ENCODE measurements at places on chromosomes 5 and 9.

DNA sequence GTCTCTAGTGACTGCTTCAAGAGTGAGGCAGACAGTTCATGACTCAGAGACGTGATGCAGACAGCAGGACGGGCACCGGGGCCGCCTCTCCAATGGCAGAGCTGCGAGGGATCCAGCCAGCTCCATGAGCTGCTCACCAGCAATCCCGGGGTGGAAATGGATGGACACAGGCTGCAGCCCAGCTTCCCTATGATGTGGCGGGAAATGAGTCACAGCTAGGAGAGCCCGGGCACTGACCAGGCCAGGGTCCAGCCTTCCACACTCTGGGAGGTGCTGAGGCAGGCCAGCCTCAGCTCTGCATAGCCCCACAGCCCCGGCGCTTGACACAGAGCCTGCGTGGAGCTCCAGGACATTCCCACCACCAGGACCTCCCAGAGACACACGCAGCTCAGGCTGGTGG, 244.8 kb upstream of the IRX2 start:
- DNase-seq, result no peak

GRCh38 chr9:134864821-134865190, 15.8 kb upstream of the FCN2 start:
- DNase-seq, result no peak

DNA sequence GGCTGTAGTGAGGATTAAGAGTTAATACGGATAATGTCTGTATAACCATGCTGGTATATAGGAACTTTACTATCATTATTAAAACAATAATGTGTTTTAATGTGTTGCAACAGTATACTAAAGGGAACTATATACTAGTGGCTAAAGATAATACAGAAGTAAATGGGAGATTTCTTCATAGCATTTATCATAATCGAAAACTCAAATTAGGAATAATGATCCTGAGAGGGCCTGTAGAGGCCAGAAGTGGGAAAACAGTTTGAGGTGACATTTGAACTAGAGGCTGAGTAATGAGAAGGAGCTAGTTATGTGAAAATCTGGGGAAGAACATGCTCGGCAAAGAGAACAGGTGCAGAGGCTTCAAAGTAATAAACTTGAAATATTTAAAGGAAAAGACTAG, 2.9 kb downstream of the TCERG1 start:
- no peak for DNase-seq

DNA sequence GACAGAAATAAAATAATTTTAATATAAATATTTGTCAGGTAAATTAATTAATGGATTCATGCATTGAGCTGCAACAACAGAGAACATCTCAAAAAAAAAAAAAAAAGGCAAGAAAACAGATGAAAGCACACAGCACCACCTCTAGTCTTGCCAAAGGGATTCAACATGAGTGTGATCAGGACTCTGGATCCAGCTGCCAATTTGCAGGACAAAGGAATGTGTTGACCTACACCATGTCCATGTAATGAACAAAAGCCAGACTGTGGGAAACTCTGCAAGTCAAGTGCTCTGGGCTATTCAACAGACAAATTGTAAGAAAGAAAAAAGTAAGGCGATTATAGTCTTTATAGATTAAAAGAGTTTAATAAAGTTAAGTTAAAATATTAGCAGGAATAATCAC, 769.3 kb downstream of the TLR4 start:
- no peak for DNase-seq

DNA sequence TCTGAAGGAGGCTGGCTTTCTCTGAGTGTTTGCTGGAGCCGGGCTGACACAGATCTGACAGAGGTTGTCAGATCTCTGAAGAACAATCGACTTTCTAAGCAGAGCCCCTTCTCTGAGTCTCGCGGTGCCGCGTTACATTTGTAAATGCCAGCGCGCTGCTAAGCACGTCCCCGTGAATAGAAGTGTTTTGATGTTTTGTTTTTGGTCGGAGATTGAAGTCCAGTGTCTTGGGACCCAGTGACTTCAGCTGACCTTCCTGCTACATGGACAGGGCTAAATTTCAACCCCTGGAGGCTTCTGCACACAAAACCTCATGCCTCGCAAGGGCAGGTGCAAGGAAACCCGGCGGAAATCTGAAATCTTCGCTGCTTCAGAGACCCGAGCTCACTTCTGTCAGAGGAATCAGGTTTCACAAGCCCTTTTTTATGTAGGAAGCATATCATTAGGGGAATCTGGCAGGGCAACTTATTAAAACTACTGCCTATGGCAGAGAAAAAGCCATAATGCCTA, 27.2 kb downstream of the NEUROG1 start:
- DNase-seq, result no peak

DNA sequence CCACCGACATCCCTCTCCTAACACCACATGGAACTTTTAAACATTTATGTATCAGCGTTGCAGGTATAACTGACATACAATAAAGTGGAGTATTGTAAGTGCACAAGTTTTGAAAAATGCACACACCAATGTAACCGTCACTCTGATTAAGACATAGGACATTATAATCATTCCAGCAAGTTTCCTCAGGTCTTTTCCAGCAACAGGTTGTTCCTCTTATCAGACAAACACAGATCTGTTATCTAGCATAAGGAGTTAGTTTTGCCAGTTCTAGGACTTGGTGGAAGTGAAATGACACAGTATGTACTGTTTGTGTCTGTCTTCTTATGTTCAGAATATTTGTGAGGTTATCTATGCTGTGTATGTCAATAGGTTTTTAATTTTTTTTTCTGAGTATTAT, 69.5 kb upstream of the TRPC7 start:
- no peak for DNase-seq

DNA sequence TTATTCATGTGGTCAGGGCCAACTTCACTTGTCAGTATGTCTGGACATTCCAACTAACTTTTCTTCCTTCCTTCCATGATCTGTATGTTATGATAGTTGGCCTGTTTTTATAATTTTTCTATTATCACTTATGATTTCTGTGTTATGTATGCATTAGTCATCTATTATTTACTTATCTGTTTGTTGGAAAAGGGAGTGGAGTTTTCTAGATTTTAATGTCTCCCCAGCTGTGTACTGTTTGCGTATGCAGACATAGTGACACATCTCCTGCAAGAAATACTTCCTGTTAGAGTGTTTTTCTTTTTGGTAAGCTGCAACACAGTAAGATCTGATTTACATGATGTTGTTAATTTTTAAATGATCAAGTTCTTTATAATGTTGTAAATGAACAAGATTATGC, 8.7 kb upstream of the INSYN2B start:
- no peak for DNase-seq

DNA sequence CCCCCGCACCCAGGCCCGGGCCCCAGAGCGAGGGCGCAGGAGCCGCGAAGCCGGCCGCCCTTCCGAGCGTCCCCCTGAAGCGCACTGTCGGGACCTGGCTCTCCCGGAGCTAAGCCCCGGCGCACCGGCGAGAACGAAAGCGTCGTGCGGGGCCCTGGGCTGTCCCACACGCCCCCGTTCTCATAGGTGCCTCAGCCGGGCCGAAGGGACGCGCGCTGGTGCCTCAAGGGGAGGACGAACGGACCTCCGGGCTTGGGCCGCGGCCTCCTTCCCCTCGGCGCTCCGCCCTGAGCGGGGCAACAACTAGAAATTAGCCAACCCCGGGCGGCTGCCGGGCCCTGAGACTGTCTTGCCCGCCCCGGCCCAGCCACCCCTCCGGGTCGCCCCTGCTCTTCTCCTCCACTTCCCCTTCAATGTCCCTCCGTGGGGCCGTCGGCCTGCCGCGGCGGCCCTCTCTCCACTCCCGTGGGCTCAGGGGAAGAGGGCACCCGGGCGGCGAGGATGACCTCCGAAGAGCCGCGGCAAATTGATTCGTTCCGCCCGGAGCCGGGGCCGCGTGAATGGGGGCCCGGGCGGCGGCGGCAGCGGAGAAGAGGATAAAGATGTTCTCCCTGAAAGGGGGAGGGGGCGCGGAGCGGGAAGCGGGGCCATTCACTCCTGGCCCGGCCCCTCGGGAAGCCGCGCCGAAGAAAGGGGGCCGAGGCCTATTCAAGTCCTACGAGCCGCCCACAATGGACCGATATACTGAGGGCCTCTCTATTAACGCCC, 3.5 kb upstream of the PRDM12 start:
- no peak for DNase-seq

DNA sequence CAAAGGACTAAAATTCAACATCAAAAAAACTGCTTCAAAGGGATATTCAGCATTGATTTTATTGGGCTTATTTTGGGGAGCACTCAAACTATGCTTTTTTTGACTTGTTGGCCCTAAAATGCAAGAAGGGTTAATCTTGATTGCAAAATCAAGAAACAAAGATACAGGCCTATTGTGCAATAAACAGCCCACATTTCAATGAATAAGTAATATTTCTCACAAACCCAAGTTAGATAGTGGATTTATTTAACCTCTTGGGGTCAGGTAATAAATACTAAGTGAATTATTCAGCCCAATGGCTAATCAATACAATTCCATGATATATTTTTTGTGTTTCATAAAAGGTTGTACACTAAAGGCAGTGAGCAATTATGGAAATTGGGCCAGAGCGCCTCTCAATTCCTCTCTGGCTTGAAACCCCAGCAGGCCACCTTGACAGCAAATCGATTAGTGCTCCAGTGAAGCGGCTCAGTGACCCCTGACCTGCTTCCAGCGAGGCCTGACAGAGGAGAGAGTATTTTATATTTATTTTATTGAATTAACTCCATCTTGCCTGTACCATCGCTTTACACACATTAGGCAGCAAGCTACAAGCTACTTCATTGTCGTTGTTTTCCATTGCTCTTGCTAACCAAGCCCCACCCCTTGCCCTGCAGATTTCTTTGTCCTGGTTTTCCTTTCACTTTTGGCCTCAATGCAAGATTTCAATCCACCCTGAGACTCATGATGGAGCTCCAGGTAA, 65.5 kb downstream of the EBF1 start:
- no peak for DNase-seq

GRCh38 chr5:177419046-177419445, 7.4 kb upstream of the GRK6 start:
- no peak for DNase-seq

DNA sequence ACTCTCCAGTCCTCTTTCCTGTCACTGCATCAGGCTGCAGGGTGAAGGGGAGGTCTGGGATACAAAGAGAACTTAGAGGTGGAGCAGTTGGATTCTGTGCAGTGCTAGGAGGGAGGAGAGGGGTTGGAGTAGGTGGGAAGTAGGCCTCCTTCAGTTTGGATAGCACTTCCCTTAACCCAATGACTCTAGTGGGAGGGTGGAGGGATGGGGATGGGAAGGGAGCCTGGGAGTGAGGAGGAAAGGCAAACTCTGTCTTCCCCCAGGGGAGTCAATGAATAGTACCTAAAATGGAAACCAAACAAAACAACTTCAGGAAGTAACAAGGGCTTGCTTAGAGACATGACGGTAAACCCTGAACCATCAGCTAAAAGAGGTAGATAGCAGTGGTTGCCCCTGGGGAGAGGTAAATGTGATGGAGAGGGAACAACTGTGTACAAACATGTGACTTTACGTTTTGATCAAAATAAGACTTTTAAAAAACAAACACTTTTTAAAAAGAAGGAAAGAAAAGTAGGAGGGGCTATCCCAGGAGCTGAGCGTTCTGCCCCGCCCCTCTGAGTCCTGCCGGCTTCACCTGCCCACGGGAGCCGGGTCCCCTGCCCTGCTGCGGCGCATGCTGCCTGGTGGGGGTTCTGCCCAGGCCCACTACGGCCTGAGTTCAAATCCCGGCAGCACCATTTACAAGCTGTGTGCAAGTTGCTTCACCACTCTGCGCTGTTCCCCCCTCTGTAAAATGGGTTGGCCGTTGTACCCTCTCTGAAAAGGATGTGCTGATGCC, 30.9 kb downstream of the GSN start:
- DNase-seq, result no peak

- DNase-seq, result no peak
Measured at GRCh38 chr5:93735378-93735777, 6.0 kb downstream of the POU5F2 start.

DNA sequence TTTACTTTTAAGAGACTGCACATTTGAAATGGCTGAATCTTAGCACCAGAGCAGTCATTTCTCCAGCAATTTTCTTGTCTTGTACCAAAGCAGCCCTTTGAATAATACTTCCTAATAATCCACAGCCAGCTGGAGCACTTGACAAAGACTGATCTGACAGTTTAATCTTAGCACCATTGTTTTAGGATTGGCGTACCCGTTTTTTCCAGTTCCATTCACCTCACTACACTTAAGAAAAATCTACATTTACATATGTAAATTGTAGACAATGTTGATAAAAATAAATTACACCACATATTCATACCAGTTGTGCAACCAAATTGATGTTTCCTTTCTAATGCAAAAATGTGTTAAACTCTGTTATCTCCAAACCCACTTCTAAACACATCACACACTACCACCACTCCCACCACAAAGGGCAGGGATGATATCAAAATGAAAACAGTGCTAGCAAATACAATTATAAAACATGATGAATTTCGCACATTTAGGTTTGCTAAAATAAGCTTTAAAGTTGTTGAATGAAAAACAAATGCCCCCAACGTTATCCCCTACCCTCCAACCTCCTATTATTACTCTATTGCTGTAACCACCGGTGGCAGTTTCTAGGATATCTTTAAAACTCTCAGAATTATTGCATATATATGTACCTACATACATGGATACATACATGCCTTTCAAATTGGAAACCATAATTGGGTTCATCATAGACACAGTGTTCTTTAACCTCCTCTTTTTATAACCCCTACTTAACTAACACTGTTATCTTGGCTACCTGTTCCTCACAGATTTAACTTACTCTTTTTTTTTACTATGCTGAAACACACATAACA, 21.5 kb downstream of the SERINC5 start:
- no peak for DNase-seq

DNA sequence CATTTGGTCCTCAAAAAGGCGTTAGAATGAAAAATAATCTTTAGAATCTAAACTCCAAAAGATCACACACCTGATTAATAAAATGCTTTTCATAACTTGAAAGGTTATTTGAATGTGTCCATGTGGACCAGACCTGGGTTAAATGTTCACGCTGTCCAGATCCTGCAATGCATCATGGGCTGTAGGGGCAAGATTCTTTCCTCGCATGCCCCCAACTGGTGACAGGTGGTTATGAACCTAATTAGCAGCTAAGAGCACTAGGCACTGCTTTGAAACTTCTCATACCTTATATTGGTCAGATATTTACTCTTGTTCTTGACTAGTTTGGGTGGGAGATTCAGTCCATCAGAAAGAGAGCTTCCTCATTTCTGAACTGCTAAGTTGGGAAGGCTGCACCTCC, 19.3 kb upstream of the PIP5K1B start:
- DNase-seq, result no peak

GRCh38 chr5:72065751-72066255, 41.5 kb upstream of the MAP1B start:
- DNase-seq, result no peak

- no peak for DNase-seq
Measured at GRCh38 chr5:82387001-82387818, 109.1 kb upstream of the RPS23 start.
